MG63 (cell line): ENCODE measurements at places on chromosomes 6 and 20. TPM values are rescaled to one million over a fixed set of nuclear protein-coding genes. Genes with fewer than 3 reads are reported as not detected.

RAB23 gene
- 15.5 and 21.1 TPM in 2 replicates for total RNA-seq

PROCR gene
- 40.0 and 53.8 TPM in 2 replicates for total RNA-seq

SH3BGRL2 gene
- total RNA-seq, result 0.16 and 1.2 TPM in 2 replicates

HAO1 gene
- not detected in 2 replicates for total RNA-seq

DNA sequence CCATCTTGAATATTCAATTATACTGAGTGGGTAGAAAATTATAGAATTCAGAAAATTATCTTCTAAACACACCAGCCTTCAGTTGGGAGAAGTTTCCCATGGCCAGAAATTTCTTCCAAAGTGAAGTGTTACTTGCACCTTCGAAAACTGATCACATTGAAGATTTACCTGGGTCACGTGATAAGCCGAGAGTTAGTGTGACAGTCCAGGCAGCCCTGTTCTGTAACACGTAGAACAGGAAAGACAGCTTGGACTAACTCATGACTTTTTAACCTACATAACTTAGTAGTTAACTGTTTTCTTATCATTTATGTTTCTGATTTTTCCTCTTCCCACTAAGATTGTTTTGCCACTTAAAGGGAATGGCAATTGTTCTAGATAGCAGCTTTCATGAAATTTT, 118.3 kb upstream of the MTHFD1L start:
- no peak for DNase-seq

GRCh38 chr6:37354526-37355384, 972 bp downstream of the RNF8 start:
- peak; percentile 58 for DNase-seq
